ENCODE measurements at places on chromosomes 6 and 20. TPM values are rescaled to one million over a fixed set of nuclear protein-coding genes. Genes with fewer than 3 reads are reported as not detected.
A peak's percentile ranks its signal among the peaks of the same experiment; 100 is the strongest.

Gene HSPA12B
- 8.7 TPM for total RNA-seq

Gene UBE2V1
- 26.2 TPM for total RNA-seq

- DNase-seq: no peak
These were observed 76.0 kb upstream of the SLCO4A1 start for GRCh38 chr20:62566266-62566665.

DNA sequence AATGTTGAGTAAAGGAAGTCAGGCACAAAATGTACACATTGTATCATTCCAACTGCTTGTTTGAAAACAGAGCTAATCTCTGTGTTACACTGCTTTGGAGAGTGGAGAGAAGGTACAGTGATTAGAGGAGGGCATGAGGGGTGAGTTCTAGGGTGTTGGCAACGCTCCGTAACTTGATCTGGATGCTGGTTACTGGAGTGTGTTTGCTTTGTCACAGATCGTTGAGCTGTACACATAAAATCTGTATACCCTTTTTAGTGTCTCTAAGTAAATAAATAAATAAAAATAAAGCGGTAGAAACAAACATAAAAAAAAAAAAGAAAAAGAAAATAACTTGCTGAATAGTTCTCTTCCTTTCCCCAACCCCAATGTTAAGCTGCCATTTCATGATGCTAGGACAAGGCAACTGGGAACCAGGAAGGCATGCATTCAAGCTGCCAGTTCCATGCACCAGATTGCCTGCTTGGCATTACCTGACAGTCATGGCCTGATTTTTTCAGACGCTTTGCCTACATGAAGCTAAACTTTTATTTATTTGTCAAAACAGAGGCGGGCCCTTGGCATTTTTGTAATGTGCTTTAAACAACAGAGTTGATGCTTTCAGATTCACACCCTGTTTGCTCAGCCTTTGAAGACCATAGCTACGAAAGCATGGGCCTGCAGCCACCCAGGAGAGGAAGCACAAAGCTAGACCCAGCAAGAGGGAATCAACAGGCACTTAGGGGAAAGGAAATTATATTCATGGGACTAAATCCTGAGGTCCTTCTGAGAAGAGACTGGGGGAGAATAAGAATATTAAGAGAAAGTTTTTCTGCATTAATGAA, 21.2 kb downstream of the TNFRSF21 start:
- no peak for DNase-seq

DNA sequence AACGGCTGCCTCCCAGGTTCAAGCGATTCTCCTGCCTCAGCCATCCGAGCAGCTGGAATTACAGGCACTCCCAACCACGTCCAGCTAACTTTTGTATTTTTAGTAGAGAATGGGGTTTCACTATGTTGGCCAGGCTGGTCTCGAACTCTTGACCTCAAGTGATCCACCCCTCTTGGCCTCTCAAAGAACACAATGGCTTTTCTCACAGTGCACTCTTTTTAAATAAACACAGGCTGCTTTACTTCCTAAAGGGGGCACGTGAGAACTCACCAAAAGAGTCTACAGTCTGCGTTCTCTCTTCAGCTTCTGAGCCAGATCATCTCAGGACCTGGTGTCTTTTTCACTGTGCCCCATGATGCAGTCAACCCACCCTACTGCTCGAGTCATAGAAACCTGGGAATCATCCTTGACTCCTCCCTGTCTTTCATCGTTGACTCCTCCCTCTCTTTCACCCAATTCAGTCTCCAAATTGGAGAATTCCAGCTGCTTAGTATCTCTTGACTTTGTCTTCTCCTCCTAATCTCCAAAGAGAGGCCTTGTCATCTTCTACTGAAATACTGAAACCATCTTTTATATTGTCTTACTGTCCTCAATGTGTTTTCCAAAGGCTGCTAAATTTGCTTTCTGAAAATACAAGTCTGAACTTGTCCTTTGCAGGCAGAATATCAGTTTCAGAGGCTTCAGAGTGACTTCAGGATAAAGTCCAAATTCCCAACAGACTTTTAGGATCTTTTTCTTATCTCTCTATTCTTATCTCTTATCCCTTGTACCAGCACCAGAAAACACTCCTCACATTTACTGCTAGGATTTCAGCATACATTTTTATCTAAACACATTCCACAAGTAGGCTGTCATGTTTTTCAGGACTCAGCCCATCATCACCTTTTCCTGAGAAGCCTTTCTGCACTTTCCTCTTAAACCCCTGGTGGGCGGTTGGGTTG, 323.4 kb downstream of the SYNE1 start:
- peak; percentile 64 for DNase-seq
